ENCODE measurements at places on chromosomes 7 and 10.
A peak's percentile ranks its signal among the peaks of the same experiment; 100 is the strongest.

GRCh38 chr7:156095908-156096539, 283.8 kb upstream of the SHH start:
- DNase-seq: no peak

- no peak for DNase-seq
Observed at GRCh38 chr7:28091190-28091589, 89.4 kb downstream of the JAZF1 start.

- DNase-seq: peak; percentile 22
Observed at GRCh38 chr7:28298870-28299518, 113.3 kb upstream of the CREB5 start.

- no peak for DNase-seq
Observed at GRCh38 chr7:150927956-150928344, 50.2 kb downstream of the KCNH2 start.

- DNase-seq: no peak
Observed at GRCh38 chr7:43694399-43694748, 34.9 kb downstream of the COA1 start.

DNA sequence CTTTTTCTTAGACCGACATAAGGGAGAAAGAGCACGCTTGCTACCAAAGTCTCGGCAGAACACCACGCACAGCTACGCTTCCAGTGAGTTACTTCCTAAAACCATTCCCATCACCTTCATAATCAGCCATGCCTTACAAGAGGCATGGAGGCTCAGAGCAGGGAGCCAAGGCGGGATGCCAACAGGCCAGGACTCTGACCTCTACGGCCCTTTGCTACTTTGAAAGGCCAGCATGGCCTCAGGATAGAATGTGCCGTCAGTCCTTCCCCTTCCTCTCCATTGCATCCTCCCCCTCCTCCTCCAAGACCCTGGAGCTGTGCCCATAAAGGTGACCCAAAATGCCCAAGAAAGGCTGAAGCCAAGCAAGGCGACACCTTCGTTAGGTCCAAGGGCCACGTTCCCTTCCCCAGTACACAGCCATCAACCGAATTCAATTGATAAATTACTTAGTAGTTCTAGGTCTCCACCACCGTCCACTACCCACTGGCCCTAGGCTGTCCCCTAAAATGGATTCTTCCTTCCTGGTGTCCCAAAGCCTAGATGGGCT, 5.7 kb downstream of the PRKAG2 start:
- DNase-seq: no peak

DNA sequence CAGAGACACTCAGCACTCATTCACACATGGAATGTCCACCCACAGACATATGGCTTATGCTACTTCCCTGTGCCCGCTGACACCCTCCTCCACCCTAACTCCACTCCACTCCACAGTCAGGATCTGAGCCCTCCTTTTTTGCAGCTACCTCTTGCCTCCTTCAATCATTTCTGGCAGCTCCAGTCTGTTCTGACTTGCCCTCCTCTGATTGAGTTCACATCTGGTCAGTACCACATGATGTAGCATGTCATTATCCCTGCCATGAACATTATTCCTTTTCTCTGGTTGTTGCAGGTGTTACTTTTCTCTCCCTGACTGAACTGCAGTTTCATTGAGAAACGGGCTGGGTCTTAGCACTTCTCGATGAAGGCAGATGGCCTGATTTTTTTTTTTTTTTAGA, 130.1 kb upstream of the EGR2 start:
- DNase-seq: no peak

All from DMS 273 treated with DMSO at 0.1 percent for 48 hours (cell line).